ENCODE measurements at places on chromosomes 7 and 10. TPM values are rescaled to one million over a fixed set of nuclear protein-coding genes. Genes with fewer than 3 reads are reported as not detected.

The AGR2 gene
- total RNA-seq: not detected

The ST8SIA6 gene
- 0.26 TPM for total RNA-seq

The CUZD1 gene
- 0.50 TPM for total RNA-seq

The WNT8B gene
- total RNA-seq: not detected

The SUGCT gene
- total RNA-seq: 16.5 TPM

The EIF3B gene
- 139 TPM for total RNA-seq

The NFE2L3 gene
- total RNA-seq: 5.4 TPM

The PDIA4 gene
- 266 TPM for total RNA-seq

The CCL24 gene
- total RNA-seq: not detected

The ERVW-1 gene
- total RNA-seq: not detected

The CALY gene
- not detected for total RNA-seq

The CADPS2 gene
- total RNA-seq: 40.8 TPM

DNA sequence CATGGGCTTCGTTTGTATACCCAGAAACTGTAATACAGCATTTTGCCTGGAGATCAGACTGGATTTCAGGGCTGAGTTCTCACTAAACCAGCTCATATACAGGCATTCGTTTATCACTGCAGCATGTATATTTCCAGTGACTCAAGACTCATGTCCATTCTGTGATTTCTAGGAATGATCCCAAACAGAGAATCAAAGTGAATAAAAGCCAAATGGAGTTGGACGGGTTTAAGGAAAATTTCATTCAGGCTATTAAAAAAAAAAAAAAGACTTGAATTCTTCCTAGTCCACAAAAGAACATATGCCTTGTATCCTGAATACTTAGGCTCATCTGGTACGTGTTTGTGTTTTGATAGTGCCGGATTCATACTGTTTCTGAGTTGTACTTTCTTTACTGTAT lies 46.8 kb downstream of the TET1 start:
- DNase-seq: peak; percentile 62

GRCh38 chr10:113252650-113253618 lies 299.9 kb upstream of the HABP2 start:
- DNase-seq: no peak

- DNase-seq: peak; percentile 27
Observed at GRCh38 chr10:69068549-69068948, 19.4 kb upstream of the SRGN start.

- no peak for DNase-seq
Observed at GRCh38 chr7:100894860-100895700, 608 bp downstream of the ACHE start.

- DNase-seq: peak; percentile 46
Observed at GRCh38 chr10:13617116-13617515, 30.4 kb downstream of the PRPF18 start.

- DNase-seq: no peak
Observed at GRCh38 chr10:9043466-9043865, 989.0 kb downstream of the GATA3 start.

DNA sequence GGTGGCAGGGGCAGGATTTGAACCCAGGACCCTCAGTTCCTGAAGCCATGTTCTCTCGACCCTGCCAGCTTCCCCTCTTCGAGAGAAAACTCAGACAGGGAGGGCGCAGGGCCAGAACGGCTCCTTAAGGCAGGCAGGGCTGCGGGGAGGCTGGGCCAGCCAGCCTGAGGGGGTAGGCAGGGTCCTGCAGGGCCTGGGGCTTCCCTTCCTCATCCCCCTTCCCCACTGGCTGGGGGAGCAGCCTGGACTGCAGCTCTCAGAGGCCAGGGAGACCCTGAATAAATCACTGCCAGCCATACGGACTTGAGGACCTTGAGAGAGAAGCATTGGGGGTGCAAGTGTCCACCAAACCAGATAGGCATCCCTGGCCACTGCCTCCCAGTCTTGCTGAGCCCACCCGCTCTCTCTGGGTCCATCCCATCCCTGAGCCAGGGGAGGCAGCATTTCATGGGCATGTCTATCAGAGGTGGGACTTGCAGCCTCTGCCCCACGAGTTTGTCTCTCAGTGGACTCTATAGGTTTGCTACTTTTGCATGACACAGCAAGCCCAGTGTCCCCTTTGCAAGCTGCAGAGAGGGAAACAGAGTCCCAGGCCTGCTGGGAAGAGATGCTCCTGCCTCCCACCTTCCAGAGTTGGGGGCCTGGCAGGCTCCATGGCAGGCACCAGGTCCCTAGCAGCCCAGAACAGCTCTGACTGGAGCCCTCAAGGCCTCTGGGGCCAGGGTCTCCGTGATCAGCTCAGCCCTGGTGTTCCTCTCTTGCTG lies 70.9 kb downstream of the MYL10 start:
- DNase-seq: no peak

DNA sequence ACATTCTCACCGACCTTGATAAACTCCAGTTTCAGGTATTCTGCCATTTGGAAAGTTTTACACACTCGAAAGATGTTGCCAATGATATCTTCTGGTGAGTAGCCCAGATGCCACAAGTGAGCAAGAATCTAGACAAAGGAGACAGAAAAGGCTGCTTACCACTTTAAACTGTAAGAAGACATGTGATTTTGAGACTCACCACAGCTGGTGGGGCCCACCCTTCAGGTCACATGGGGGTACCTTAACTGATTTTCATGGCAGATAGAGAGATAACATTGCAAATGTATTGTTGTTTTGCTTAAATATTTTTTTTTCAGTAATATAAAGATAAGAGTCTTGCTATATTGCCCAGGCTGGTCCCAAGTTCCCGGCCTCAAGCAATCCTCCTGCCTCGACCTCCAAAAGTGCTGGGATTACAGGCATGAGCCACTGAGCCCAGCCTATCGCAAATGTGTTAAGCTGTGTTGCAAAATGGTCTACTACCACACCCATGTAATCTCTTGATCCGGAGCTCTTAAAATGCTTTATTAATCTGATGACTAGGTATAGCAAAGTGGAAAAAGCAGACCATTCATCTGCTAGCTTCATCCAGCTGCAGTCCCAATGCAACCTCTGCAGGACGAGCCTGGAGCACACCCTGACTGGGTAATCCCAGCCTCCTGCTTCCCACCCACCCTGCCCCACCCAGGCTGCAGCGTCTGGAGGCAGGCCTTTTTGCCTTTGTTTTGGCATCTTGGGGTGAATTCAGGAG lies 18.5 kb downstream of the RFC2 start:
- no peak for DNase-seq

DNA sequence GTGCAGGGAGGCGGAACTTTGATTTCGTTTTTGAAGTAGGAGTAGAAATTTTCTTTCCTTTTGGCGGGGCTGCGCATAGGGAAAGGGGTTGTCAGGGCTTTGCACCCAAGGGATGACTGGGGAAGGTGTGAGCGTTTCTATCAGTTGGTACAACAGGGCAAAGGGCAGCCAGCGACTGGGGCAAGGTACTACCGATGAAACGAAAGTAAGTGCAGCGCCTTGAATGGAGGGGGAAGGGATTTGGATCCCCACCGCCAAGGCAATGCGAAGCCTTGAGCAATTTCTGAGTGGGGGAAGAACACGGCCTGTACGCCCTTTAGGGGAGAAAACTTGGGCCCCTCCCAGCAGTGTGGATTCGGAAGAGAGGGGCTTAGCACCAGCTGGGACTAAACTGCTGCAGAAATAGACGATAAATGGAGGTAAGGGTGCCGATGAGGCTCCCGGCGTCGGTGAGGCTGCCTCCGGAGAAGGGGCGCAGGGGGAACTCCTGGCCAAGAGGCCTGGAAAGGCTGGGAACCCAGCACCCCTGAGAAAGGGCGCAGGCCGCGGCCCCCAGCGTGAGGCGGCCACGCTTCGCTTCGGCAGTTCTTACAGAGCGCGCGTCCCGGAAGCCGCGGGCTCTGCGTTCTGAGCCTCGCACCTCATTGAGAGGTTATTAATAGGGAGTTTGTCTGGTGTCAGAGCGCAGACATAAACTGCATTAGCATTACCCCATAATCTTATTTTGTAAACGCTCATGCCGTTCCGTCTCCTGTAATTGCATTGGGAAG lies 10.0 kb upstream of the TLX1 start:
- no peak for DNase-seq

- DNase-seq: peak; percentile 76
Observed at GRCh38 chr10:93006435-93007039, 54.1 kb upstream of the CYP26C1 start.

DNA sequence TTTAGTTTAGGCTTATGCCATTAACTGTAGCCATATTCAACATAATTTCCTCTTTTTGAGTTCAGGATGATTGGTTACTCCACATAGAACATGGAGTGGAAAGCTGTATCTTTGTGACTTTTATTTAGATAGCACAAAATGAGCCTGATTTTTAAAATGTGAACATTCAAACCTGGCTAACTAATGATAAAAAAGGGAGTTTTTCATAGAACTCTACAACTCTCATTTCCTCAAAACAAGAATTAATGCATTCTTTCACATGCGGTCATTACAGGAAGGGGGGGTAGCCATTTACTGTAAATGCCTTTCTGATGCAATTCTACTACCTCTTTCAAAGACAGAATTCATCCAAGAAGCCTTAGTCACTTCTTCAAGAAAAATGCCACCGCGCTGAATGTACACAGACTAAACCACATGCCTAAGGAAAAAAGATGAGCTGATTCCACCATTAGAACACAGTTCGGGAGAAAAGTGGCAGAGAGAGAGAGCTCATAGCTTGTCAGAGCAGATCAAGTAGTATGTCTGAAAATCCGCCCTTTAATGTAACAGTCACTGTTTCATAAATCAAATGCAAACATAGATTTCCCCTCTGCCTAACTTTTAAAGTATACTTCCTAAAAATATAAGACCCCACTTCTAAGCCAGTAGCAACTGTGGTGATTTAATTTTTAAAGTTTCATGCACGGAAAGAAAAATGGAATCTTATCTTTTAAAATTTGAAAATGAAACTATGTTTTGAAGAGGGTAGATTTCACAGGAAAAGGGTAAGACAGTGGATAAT lies 226.4 kb upstream of the KLF14 start:
- DNase-seq: peak; percentile 99

DNA sequence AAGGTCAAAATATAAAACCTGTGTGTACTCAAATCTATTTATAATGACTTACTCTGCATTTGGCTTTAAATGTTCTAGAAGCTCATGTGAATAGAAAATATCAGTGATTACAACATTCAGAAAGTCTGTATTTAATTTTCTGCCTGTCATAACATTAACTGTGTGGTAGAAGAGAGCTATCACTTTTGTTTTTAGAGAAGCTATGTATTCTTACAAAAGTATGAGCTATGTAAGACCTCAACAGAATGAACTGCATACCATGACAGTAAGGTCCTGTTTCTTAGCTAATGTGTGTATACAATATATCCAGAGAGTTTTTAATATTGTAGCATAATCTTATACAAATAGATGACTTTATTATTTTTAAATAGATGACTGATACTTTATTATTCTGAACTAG lies 61.5 kb downstream of the PTN start:
- no peak for DNase-seq

- no peak for DNase-seq
Observed at GRCh38 chr7:135965602-135966001, 11.6 kb downstream of the MTPN start.

DNA sequence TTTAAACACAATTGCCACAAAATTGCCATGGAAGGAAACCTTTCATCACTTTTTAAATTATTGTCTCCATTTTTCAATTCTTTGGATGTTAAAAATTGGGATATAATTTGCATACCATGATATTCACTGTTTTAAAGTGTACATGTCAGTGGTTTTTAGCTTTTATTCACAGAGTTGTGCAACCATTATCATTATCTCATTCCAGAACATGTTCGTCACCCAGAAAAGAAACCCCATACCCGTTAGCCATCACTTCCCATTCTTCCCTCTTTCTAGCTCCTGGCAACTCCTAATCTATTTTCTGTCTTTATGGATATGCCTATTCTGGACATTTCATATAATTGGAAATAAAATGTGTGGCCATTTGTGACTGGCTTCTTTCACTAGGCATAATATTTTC lies 260.3 kb upstream of the FERD3L start:
- DNase-seq: peak; percentile 83

DNA sequence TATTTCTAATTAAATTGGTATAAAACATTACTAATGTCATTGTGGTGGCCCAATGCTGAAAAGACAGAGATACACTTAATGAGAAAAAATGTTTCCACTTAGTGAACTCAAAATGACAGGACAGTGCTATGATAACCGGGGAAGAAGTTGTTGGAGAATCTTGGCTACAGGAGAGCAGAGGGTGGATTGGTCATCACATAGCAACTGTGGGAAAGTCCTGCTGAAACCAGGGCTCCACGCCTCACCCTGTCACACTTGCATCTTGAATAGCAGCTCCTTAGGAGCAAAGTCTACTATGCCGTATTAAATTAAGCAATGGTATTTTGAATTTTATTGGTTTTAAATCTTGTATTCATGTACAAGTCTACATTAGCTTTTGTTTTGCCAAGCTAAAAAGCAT lies 225.5 kb downstream of the KLF6 start:
- no peak for DNase-seq

GRCh38 chr10:78920011-78920410 lies 148.8 kb upstream of the ZMIZ1 start:
- no peak for DNase-seq

DNA sequence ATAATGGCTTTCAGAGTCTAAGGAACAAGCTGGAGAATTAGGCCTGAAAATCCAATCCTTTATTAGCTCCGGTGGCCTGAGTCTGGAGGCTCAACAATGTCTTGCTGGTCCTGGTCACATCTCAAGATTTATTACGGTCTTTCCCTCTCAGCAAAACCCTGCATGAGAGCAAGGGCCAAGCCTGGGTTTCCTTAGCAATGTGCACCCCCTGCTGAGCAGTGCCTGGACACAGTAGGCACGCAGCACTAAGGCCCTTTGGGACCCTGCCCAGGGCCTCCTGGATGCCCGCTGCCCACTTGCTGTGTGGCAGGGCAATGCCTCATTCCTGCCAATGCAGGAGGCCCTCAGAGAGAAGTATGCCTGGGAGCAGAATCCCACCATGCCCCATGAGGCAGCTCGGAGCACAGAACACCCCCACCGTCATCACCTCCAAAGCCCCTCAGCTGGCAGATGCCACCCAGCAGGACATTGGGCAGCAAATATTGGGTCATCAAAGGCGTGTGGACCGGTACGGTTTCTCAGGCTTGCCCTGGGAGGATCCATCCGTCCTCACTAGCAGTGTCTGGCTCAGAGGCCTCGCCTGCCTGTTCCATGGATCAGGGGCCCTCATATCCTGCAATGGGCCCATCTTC lies 156.4 kb downstream of the OAT start:
- DNase-seq: no peak

GRCh38 chr10:13634207-13634606 lies 47.4 kb downstream of the PRPF18 start:
- DNase-seq: no peak

DNA sequence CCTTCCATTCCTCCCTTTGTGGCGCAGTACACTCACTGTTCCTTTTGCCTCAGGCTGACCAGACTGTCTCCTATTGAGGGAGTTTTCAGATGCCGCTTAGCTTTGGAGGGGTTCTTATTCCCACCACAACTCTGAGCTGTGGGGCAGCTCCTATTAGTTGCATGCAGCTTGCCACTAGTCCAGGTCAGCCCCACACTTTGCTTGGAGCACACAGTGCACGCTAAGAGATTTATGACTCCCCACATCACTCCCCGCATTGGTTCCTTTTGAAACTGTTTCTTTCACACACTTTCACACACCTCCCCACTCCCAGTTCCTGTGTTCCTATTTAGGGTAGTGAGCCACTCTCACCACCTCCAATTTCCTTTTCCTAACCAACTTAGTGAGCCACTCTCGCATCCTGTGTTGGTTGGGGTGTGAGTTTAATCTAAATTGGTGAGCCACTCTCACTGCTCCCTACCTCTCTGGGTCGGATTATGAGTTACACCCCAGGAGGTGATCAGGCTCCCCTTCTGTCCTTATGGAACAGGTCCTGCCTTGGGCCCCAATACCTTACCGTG lies 10.4 kb upstream of the ZNF485 start:
- DNase-seq: no peak
